ENCODE measurements at places on chromosomes 3 and 15.

DNA sequence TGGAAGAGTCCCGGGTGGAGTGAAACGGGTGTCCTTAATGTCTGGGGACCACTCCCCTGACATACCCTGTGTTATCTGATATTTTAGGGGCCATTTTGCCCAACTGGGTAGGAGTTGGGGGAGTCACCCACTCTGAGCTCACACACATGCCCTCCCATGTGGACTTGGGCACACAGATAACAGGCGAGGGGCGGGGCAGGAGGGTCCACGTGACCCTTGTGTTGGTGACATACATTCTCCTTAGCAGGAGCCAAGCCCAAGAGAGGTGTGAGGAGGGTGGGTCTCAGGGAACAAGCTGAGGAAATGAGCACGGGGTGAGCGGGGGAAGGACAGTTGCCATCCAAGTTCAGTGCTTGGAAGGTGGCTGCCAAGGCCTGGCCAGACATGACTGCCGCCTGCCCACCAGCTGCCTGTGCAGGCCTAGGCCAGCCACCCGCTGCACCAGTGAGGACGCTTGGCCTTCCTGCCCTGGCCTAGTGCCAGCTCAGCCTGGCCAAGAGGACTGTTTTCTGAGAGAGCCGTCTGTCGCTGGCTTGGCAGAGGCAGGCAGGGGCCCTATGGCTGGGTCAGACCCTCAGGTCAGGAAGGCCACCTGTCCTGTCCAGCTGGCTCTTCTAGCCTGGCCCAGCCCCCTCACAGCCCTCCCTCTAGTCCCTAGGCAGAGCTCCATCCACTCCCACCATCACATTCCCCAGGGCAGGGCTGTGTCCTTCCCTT, 31.3 kb upstream of the TMEM115 start:
- DNase-seq, result no peak

DNA sequence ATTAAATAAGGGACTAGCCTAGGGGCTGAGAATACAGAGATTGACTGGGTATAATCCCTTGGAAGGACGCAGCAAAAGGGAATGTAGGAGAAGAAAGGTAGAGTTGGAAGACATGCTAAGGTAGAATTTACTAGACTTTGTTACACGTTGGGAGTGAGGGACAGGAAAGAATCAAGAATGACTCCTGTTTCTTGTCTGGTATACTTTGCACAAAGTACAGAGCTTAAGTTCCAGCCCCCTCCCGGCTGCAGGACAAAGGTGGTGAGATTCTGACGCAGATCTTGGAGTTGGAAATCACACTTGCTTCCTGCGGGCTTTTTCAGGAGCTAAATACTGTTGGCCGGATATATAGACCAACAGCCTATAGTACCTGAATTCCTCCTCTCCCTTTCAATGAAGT, 895 bp downstream of the HYKK start:
- no peak for DNase-seq

- no peak for DNase-seq
Observed at GRCh38 chr15:94930441-94930840, 699.1 kb downstream of the MCTP2 start.

DNA sequence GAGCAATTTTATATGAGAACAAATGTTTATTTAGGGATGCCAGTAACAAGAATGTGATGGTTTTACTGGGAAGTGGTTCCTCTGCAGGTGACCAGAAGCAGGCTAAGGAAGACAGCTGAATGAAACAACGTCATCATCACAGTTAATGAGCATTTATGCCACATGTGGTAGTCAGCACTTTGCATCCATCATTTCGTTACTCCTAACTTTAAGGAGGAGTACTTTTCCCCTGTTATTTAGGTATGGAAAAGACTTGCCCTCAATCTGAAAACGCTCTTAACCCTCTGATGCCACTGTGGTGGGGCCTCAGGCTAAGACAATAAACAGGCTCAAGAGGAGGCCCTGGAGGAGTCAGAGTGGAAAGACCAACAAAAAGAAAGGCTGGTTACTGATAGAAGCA, 31.2 kb downstream of the INTS14 start:
- DNase-seq, result no peak

DNA sequence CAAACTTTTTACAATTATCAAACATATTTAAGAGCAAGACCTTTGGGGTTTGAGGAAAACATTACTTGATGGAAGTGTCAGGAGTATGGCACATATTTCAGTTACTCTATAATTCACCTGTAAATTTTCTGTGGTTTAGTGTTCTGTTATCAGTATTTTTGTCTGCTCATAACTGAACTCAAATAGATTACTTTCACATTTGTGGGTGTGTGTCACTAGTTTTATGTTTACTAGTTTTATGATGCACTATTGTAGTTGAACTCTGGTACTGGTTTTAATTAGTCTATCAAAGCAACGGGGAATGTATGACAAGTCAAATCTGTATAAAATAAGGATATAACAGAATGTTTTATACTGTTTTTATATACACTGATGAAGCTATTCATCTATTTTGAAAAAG, 27.2 kb downstream of the OXSM start:
- no peak for DNase-seq

Measured in activated CD8-positive, alpha-beta memory T cell treated with anti-CD3 and anti-CD28 coated beads for 1 hour (primary cell).